SW 1271 (cell line): ENCODE measurements at places on chromosomes 1 and 21.

DNA sequence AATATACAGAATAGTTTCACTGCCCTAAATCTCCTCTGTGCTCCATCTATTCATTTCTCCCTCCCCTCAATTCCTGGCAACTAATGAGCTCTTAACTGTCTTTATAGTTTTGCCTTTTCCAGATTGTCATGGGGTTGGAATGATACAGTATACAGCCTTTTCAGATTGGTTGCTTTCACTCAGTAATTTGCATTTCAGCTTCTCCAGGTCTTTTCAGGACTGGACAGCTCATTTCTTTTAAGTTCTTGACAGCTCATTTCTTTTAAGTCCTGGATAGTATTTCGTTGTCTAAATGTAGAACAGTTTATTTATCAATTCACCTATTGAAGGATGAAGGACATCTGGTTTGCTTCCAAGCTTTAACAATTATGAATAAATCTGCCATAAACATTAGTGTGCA lies 22.6 kb downstream of the KRTAP21-3 start:
- no peak for DNase-seq

- DNase-seq = no peak
These were observed 175.7 kb upstream of the COL11A1 start for GRCh38 chr1:103283841-103284669.

DNA sequence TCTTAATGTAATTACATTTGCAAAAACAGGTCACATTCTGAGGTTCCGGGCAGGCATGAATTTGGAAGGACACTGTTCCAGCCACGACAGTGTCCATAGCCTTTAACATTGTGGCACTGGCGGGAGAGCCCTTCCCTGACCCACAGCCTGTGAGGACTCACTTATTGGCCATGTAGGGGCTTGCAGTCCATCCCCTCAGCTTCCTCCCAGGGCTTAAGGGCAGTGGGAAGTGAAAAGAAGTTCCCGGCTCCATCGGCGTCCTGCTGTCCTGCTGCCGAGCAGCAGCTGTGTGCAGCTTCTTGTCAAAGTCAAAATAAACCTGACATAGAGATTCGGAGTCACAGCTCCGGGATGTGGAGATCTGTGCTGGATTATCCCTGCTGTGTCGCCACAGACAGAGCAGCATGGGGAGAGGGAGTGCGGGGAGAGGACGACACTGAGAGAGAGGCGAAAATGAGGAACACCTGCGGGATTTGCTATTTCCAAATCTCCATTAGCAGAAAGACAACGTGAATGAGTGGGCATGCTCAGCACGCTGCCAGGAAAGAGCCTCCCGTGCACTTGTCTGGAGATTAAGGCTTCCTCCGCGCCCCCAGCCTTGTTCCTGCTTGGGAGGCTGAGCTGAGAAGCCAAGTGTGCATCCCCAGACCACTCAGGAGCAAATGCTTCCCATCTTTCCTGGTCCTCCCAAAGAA lies 260.3 kb downstream of the ASTN1 start:
- DNase-seq = no peak

GRCh38 chr1:70429219-70429618 lies 18.2 kb downstream of the CTH start:
- no peak for DNase-seq

DNA sequence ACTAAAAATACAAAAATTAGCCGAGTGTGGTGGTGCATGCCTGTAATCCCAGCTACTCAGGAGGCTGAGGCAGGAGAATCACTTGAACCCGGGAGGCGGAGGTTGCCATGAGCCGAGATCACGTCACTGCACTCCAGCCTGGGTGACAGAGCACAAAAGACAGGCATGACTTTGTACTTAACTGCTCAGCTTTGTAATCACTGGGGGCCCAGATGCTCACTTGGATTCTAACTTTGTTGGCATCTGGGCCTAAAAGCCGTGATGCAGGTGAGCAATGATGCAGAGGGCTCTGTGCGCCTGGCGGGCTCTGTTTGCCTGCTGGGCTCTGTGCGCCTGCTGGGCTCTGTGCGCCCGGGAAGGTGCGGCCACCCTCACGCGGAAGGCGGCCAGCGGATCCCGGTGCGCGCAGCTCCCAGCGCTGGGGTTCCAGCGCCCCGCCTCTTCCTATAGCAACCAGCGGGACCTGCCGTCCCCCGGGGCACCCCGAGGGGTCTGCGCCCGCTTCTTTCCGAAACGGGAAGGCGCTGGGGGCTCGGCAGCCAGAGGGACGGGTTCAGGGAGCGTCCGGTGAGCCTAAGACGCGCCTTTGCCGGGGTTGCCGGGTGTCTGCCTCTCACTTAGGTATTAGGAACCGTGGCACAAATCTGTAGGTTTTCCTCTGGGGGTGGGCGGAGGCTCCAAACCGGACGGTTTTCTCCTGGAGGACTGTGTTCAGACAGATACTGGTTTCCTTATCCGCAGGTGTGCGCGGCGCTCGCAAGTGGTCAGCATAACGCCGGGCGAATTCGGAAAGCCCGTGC lies 31.7 kb downstream of the PRMT2 start:
- DNase-seq = peak; percentile 20

GRCh38 chr1:209805875-209806760 lies at the start of gene IRF6:
Gene IRF6, minus strand, starts transcription at chr1:209806142. Its CDS starts 4,729 bp downstream, at chr1:209801413.
- DNase-seq = no peak

DNA sequence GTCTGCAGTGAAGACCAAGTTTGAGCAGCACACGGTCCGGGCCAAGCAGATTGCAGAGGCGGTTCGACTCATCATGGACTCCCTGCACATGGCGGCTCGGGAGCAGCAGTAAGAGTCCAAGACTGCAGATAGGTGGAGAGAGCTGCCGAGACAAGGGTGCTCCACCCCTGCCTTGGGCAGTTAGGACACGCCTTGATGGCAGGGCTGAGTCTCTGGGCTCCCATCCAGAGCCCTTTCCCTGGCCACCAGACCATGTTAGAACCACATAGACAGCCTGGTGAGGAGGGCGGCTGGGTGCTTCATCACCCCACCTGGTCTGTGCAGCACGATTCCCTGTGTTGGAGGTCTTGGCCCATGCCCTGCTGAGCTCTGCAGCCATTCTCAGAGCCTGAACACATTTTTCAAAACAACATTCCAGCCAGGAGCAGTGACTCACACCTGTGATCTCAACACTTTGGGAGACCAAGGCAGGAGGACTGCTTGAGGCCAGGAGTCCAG lies 17.3 kb upstream of the MIIP start:
- no peak for DNase-seq

DNA sequence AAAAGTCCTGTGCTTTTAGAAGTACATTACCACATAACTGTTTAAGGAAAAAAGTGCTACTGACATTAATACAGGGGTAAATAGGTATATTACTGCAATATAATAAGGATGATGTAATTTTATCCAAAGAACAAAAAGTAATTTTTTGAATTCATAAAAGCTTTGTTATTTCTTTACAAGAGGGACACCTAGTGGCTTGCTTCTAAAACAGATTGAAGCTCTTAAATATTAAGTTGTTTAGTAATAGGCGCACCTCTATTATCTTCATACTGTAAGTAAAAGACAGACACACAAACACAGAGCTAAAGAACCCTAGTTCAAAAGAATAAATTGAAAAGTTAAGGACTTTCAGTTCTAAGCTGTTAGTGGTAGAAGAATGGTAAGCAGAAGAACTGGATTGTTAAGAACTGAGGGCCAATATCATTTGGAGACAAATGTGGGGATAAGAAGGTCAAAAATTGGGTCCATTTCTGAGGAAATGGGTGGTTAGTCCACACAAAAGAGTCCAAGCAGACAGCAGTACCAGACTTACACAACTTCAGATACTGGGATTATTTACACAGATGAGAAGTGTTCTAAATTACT lies 15.4 kb downstream of the ZNHIT6 start:
- peak; percentile 60 for DNase-seq

- no peak for DNase-seq
These were observed 14.2 kb upstream of the TENT5B start for GRCh38 chr1:27026621-27027574.

DNA sequence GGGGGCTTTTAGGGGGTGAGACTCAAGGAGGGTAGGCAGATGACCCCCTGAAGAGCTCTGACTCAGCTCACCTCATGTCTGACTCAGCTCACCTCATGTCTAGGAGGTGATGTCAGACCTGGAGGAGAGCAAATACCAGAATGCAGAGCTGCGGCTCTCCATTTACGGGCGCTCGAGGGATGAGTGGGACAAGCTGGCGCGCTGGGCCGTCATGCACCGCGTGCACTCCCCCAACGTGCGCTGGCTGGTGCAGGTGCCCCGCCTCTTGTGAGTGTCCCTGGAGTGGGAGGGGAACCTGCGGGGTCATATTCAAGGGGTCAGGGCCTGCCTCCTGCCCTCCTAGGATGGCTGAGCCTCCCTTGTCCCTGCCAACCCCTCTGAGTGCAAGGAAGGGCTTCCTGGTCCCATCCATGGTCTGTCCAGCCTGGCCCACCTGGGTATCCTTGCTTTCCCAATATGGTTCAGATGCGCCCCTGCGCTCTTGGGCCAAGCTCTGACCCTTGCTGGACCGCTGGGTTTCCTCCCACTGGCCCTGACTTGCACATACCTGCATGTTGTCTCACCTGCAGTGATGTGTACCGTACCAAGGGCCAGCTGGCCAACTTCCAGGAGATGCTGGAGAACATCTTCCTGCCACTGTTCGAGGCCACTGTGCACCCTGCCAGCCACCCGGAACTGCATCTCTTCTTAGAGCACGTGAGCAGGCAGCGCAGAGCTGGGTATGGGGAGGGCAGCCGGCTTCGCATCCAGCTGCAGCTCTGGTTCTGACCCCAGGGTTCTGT lies 9.1 kb downstream of the AMPD2 start:
- DNase-seq = no peak

DNA sequence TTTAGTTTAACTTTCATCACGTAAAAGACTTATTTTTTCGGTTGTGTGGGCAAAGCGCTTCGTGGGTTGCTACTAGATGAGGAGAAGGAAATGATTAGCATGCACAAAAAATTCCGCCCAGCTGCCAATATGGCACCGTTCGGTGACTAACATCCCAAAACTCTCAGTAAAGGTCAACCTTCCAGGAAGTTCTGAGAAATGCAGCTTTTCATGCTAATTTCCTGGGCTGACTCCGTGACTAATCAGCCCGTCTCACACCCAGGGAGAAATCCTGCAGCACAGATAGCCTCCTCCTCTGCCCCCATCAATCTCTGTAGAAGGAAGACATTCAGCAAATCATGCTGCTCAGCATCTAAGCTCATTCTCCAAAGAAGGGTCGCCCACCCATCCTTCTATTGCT lies 34.1 kb downstream of the TMCO4 start:
- peak; percentile 87 for DNase-seq
